Mesangial cell (primary cell): ENCODE measurements at places on chromosomes 6 and 20. TPM values are rescaled to one million over a fixed set of nuclear protein-coding genes. Genes with fewer than 3 reads are reported as not detected.

NKX2-4 gene
- not detected in 2 replicates for total RNA-seq

ADGRG6 gene
- 66.2 and 71.1 TPM in 2 replicates for total RNA-seq

IL17F gene
- total RNA-seq: not detected in 2 replicates

PTK6 gene
- not detected in 2 replicates for total RNA-seq

EPPIN gene
- not detected in 2 replicates for total RNA-seq

ATP9A gene
- total RNA-seq: 15.3 and 47.7 TPM in 2 replicates

OR2B6 gene
- not detected in 2 replicates for total RNA-seq

RIMS1 gene
- 0.51 and 1.1 TPM in 2 replicates for total RNA-seq
